ENCODE measurements at places on chromosomes 7 and 10. TPM values are rescaled to one million over a fixed set of nuclear protein-coding genes. Genes with fewer than 3 reads are reported as not detected.

Gene ANKRD1
- 8.2 TPM for total RNA-seq

Gene USP6NL
- 13.1 TPM for total RNA-seq

Gene LIPK
- total RNA-seq, result not detected

Gene PKD2L1
- not detected for total RNA-seq

Gene TMEM213
- not detected for total RNA-seq

Data from NCI-H460 (cell line).